Activated CD4-positive, alpha-beta T cell treated with anti-CD3 and anti-CD28 coated beads, Interleukin-2, amount 10 ng/mL, durations not matched to agents 7 days and 5 days (primary cell): ENCODE measurements at places on chromosomes 4 and X. TPM values are rescaled to one million over a fixed set of nuclear protein-coding genes. Genes with fewer than 3 reads are reported as not detected.

GRCh38 chrX:21658152-21658737 is at the start of gene KLHL34:
TSS of gene KLHL34 (minus strand) at chrX:21658330. CDS start at chrX:21657788, 542 bp downstream.
- DNase-seq, result no peak

The KCND1 gene
- total RNA-seq, result 2.9 TPM

DNA sequence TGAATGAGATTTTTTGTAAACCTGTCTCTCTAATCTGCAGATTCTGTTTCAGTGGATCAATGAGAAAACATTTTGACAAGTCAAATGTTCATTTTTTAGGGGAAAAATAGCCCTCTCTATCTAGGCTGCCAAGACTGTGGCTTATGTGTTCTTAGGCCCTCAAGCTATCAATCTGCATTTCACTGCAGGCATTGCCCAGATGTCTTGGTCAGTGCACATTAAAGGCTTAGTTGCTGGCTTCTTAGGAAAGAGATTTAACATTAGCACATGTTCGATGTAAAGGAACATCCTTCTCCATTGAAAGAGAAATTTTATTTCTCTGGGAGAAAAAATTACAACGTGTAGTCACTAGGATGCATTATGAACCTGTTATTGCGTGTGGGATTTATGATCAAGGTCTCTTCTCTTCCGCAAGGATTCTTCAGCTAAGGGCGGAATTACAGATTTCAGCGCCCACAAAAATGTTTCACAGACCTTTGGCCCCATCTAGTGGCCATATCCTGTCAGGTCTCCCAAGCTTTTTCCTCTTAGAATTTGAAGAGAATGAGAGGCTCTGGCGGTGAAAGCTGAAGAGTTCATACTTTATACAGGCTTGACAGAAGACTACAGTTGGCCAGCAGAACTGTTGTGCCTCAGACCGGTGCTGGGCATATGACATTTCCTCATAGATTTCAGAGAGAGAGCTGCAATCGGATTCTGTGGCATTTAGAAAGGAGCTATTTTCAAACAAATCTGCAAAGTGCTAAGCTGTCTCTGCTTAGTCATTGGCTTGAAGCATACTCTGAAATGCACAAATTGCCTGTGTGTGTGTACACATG is 144.6 kb upstream of the NOCT start:
- peak; percentile 55 for DNase-seq

DNA sequence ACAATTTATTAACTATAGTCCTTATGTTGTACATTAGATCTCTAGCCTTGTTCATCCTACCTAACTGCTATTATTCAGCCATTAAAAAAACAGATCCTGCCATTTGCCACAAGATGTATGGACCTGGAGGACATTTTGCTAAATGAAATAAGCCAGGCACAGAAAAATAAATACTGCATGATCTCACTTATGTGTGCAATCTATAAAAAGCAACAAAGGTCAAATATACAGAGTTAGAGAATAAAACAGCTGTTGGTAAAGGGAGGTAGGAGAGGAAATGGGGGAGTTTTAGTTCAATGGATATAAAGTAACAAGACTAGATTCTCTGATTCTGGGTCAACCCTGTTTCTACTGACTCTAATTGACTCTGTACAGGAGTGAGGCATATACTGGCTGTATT is 103.3 kb upstream of the FAM9C start:
- no peak for DNase-seq

DNA sequence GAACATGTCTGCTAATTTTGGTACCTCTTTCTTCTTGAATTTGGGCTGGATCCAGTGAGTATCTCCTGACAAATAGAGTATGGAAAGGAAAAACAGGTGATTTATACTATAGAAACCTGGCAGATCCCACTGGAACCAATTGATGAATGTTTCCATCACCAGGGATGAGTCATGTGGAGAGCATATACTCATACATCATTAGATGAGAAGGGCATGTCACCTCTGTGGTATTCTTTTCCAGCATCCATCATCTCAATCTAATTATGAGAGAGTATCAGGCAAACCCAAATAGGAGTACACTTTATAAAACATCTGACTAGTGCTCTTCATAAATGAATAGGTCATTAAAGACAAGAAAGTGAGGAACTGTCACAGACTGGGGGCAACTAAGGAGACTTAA is 90.7 kb downstream of the CLDN22 start:
- DNase-seq, result no peak

DNA sequence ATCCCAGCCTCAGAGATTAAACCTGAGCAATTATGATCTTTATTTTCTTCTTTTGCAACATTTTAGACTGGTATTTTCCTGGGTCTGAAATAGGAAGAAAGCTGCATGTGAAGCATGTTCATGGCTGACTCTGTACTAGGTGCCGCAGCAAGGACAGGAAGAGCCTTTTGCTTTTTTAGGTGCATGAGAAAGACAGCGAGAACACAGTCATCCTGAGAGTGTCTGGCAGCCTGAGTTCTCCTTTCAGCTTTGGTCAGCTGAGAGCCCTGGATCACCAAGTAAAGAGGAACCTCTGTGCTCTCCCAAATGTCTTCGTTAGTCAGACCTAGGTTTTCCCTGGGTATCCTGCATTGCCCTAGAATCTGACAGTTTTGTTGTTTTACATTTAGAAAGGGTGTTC is 29.8 kb downstream of the FAM149A start:
- no peak for DNase-seq

The CPEB2 gene
- 20.3 TPM for total RNA-seq
